ENCODE measurements at places on chromosomes 5 and 9.

DNA sequence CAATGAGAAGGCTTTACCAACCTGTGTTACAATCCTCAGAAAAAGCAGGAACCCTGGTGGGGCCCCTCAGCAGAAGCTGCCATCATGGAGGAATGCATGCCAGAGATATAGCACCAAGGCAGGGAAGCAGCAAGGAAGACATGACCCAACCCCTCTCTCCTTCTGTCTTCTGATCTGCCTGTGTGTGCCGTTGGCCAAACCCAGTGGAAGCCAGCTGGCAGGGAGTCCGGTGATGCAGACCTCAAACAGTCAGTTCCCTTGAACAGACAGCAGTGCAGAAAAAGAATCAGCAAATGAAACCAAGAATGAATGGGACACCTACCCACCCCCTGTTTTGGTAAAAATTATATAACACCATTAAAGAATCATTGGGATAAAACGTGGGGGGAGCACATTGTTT lies 234.2 kb downstream of the ZNF608 start:
- DNase-seq, result peak; percentile 76

- no peak for DNase-seq
Measured at GRCh38 chr9:81538890-81539289, 150.5 kb downstream of the TLE1 start.

DNA sequence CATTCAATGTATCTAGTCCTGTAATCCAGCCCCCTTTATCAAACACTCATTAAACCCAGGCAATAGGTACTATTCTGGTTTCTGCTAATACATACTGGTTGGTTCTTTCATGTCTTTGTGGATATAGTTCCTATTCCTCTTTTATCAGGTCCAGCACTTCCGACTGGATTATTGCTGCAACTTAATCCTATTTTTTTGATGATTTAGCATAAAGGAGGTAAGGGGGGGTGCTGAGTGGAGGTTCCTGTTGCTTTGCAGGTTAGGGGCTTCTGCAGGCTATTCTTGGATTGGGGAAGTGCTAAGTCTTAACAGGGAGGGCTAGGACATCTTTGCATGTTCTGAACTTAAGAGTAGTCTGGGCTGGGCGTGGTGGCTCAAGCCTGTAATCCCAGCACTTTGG lies 377.7 kb downstream of the FGF10 start:
- no peak for DNase-seq

- no peak for DNase-seq
Measured at GRCh38 chr5:115857057-115857479, 15.3 kb downstream of the AP3S1 start.

- DNase-seq, result no peak
Measured at GRCh38 chr5:131533836-131534235, 101.2 kb downstream of the RAPGEF6 start.

DNA sequence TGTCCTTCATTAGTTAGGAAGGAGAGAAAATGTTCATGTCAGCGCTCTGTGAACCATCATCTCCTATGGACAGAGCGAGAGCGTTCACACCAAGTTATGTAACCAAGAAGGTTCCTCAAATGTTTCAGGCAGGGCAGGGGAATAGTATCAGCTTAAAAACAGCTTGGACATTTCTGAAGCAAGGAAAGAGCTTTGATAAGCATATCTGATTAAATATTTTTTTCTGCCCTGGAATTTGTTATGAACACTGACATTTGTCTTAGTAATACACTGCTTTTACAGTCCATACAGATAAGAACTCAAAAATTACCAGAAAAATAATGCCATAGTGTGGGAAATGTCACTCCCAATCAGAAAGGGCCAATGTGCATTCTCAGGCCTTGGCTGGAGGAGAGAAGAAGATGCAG lies 66.3 kb upstream of the LIFR start:
- no peak for DNase-seq

- DNase-seq, result no peak
Measured at GRCh38 chr5:1936413-1936812, 53.7 kb upstream of the IRX4 start.

- DNase-seq, result no peak
Measured at GRCh38 chr5:141479776-141480175, 4.0 kb downstream of the PCDHGC3 start.

- peak; percentile 92 for DNase-seq
Measured at GRCh38 chr5:80141147-80141671, 106.1 kb downstream of the THBS4 start.

GRCh38 chr5:154562244-154562880 lies 84.3 kb upstream of the HAND1 start:
- no peak for DNase-seq

- DNase-seq, result no peak
Measured at GRCh38 chr5:95863383-95863757, 40.8 kb upstream of the GLRX start.

DNA sequence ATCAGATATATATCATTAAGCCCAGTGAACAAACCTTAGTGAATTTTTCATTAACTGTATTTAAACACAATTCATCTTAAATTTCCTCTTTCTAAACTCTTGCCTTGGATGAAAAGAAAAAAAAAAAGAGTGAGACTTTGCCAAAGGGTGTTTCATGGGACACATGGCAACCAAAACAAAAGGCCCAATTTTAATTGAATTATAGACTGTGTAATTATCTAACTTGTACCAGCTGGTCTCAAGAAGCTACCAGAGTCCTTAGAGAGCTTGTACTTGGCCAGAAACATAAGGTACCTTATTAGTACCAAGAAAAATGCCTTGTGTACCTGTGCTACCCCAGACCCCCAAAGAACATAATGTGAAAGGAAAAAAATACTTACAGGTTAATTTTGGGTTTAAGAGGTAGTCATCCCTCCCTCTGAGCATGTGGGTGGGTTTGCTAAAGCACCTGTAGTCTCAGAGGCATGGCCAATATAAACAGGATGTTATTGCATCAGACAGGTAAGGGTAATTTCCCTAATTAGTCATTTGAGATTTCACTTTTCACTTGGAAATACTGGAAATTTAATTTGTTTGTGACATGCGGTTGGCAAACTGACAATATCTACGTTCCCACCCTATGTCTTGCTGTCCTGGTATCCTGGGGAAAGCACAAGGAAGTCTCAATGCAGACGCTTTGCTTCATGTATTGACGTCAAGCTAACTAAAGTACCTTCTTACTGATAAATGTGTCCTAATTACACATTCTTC lies 90.1 kb downstream of the SNCAIP start:
- DNase-seq, result no peak

GRCh38 chr5:149616727-149617285 lies 35.5 kb downstream of the ARHGEF37 start:
- no peak for DNase-seq

GRCh38 chr5:119330367-119331183 lies 25.2 kb upstream of the TNFAIP8 start:
- DNase-seq, result no peak

DNA sequence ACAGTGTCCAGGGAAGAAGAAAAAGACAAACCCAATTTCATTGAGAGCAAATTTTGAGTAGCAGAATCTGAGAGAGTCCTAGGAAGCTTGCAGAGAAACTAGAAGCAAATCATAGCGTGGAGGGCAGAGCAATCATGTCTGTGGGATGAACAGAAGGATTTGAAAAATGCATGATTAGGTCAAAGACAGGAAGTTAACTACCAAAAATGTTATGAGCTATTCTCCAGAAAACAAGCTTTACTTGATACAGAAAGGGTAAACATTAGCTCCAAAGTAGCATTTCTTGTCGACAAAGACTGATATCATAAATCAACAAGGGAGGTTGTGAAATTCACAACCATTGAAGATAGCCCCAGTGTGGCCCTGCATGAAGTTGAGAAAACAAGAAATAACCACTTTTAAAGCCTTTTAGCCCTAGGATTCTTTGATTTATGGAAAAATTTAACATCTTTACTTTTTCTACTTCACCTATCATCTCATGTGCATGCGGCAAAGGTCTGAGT lies 97.7 kb upstream of the MEGF10 start:
- DNase-seq, result no peak

DNA sequence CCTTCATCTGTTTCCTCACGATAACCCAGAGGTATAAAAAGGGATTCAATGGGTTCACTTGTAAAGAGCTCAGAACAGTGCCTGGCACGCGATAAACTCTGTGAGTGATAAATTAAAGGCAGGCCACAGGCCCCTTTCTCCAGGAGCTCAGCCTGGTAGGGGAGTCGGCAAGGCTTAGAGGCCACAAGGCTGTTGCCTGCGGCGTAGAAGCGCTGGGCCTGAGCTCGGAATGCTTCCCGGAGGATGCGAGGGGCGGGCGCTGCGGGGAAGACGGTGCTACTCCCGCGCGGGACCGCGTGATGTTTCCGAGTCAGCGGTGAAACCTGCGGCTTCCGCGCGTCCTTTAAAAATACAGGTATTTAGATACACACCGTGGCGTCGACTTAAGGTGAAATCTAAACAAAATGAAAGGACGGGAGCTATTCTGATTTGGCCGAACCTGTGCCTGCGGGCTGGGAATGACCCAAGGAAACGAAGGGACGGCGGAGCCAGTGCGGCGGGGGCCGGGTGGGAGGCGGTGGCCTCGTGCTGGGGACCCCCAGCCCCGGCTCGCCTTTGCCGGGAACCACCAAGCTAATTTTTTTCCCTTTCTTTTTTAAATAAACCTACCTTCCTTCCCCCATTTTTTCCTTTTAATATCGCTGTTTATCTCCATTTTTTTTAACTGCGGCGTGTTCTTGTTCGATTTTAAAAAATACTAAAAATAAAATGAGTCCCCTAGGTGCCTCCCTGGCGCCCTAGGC lies 6.2 kb downstream of the NKX2-5 start:
- DNase-seq, result no peak

DNA sequence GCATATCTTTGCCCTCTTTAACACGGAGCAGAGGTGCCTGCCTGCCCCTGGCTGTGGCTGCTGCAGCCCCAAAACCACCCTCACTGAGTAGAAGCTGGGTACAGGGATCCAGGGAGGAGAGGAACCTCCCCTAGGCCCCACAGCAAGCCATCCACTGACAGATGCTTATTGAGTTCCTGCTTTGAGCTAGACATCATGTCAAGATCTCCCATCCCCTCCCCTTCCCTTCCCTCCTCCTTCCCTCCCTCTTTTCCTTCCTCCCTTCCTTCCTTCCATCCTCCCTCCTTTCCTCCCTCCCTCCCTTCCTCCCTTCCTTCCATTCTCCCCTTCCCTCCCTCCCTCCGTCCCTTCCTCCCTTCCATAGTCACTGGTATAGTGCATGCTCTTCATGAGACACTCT lies 29.3 kb downstream of the GOLGA2 start:
- no peak for DNase-seq

DNA sequence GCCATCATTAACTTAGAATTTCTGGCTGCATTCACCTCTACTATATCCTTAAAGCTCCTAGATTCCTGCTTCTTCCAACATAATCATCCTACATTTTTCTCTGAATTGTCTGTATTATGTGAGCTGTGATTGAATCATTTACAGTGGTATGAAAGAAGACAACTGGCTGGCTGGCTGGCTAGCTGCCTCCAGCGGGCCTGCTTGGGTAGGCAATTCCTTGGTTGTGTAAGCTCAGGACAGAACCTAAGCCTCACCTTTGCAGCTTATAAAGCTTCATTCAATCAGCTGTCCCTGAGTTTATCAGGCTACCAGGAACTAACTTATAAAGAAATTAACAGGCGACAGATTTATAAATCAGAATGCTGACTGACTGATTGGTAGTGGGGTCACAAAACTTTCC lies 162.7 kb upstream of the NR3C1 start:
- no peak for DNase-seq

GRCh38 chr5:179266291-179267070 lies 78.8 kb downstream of the ADAMTS2 start:
- peak; percentile 39 for DNase-seq

GRCh38 chr5:55232271-55232984 lies 980 bp downstream of the CCNO start:
- no peak for DNase-seq

DNA sequence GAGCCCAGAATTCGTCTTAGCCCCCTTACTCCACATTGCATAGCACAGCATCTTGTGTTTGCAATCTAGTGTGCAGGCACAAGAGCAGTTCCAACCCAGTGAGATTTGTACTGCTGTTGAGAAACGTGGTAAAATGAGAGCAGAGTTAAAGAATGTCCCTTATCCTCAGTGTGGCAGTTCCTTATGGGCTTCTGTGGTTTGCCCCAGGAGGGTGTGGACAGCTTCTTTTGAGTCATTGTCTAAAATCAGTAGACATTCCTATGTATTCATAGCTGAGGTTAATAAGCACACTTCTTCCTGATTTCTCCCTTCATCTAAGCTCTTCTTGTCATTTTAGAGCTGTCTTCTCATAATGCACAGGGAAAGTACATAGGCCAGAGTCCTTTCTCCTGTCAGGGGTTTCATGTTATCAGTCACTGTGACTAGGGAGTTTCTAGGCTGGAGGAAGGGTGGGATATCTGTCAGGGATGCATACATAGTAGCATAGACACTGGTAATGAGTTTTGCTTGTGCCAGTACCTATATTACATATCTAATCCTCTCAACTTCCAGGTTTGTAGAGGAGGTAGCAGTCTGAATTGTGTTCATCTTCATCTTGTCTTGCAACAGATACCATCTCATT lies 2.0 kb upstream of the CAVIN4 start:
- no peak for DNase-seq

Data from Right ventricle myocardium superior (tissue), 1 donor.